Omental fat pad (tissue), 4 donors: ENCODE measurements at places on chromosomes 3 and 15. TPM values are rescaled to one million over a fixed set of nuclear protein-coding genes. Genes with fewer than 3 reads are reported as not detected.

DNA sequence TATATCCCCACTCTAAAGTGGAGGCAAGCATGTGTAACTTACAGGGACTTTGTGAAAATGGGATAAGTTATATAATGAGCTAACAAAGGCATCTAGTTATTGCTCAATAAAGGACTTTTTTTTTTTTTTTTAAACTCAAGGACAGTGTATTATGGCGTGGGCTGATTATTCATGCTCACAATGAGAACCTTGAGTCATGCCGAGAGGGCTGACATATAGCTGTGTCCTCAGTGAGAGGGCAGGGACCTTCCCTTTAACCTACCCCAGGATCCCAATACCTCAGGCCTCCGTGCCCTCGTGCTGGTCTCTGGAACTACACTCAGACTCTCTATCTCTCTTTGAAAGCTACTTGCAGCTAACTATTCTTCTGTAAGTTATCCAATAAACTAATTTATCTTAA is 319.9 kb upstream of the ICE2 start:
- DNase-seq = no peak

The AMT gene
- 6.8 TPM for total RNA-seq

DNA sequence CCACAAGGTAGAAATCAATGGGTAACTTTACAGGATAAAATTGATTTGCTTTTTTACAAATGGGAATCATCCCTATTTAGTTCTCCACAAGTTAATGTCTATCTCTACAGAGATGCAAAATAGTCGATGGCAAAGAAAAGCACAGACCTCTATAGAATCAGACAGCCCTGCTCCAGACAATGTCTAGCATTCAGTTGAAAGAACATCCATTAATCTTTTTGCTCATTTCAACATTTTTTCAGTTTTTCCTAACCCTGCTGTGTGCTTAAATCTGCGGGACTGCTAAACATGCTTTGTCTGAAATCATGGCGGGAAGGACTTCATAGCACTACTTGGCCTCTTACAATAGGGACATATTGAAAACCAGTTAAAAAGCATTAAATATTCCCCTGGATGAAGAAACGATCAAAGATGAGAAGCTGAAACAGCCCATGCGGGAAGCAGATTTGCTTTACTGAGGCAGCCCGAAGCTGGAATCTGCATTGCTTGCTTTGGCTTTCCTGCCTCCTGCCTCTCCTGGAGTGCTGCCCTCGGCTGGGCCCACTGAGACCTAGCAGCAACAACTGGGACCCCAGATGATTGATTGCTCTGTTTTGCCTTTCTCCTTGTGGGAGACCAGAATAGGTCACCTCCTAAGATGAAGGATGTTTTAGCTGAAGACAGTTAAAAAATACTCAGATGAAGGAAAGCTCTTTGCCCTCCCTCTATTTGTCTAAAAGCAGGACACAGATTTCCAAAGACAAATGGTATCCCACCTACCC is 38.5 kb upstream of the RASGRP1 start:
- no peak for DNase-seq

DNA sequence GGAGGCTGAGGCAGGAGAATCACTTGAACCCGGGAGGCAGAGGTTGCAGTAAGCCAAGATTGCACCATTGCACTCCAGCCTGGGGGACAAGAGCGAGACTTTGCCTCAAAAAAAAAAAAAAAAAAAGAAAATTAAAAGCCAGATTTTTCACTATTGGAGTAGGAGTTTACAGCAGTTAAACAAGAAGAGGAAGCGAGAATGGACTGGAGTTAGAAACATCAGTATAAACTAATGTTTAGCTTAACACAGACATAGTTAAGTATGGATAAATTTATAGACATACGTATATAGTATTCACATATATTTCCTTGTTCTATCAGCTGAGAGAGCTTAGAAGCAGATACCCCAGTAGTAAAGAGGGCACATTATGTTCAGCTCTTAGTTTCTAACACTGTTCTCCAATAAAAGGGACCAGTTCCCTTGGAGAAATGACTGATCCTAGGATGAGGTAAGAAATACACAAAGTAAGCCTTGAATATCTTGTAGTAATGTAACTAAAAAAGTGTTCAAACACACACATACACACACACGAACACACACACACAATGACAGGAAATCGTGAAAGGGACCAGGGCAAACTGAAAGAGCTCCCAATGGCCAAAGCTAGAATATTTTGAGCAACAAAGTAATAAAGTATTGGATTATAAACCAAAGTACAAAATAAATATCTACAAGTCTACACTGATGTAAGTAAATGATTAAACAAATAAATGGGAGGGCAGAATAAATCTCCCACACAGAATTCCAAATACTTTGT is 25.1 kb downstream of the PIK3CB start:
- no peak for DNase-seq

GRCh38 chr3:196314597-196314996 is 3.4 kb downstream of the DYNLT2B start:
- DNase-seq = no peak

The GNAT1 gene
- not detected for total RNA-seq

GRCh38 chr3:50542177-50543034 is 25.1 kb downstream of the C3orf18 start:
- peak; percentile 79 for DNase-seq

- no peak for DNase-seq
Observed at GRCh38 chr3:50862221-50862620, 187.5 kb downstream of the DOCK3 start.

DNA sequence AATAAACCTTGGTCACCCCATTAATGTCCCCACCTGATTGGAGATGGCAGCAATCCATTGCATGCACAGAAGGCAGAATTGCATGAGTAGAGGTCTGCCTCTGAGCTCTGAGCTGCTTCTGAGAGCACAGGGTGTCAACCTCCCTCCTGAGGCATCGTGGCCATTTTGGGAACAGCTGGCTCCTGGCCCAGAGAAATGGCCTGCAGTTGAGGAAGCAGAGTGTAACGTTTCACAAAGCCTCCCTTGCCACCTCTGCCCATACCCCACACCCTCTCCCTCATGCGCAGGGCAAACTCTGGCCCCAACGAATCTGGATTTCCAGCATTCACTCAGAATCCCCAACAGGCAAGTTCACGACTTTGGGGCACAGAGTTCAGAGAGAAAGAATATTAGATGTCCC is 198.9 kb downstream of the ADAMTS9 start:
- no peak for DNase-seq

The MCF2L2 gene
- 0.84 TPM for total RNA-seq

DNA sequence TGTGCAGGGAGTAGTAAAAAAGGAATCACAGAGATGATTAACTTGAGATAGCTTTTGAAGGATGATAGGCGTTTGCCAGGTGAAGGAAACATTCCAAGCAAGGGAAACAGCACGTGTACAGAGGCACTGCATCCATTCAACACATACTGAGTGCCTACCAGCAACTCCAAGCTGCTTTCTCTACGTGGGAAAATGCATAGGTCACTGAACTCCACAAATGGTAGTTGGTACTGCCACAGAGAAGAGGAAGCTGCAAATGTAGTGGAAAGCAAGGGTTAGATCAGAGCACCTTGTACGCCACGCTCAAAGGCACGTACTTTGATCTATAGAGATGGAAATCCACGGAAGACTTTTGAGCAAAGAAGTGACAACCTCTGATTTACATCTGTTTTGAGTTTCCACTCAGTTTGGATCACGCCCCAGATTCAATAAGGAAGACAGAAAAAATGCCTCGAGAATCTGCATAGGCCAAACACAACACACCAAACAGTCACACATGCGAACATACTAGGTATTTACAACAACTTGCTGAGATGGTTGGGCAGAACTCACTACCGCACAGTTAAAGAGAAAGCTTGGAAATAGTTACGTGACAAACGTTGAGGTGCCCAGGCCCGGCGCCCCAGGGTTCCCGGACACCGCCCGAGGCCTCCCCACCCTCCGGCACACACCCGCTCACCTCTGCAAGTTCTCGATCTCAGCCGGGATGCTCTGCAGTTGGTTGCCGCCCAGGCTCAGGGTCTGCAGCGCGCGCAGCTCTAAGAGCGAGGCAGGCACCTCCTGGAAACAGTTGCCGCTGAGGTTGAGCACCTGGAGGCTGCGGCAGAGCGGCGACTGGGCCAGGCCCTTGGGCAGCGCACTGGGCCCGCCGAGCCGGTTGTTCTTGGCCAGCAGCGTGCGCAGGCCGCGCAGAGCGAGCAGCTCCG is 826 bp downstream of the LRRC58 start:
- DNase-seq = no peak

DNA sequence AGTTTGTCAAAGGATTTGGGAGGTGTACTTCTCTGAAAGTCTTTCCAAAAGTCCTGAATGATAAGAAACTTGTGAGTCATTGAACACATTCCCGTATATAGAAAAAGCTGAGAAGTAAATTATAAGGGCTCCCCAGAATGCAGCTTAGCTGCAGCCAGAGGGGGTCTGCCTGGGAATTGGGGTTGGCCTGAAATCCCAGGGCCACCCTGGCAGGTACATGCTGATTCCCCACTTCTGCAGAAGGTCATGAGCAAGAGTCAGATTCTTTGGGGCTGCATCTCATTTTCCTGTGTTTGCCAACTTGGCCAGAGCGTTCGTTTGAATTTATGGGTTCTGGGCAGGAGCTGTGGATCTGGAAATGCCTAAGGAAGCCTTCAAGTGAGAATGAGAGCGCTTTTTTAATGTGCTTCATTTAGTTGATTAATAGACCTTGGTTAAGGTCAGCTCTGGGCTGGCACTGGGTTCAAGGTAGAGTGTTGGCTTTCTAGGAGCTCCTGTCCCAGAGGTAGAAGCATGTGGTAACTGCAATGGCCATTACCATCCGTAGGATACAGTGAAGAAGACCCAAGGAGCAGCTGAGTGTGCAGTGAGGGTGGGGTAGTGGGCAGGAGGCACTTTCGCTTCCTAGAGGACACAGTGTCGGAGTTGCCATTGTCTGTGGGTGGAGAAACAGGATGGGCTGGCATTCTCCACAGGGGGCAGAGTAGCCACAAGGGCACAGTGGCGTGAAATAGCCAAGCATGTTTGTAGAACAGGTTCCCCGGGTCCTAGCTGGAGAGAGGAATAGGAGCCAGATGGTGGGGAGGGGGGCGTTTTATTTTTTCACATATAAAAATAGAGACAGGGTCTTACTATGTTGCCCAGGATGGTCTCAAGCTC is 3.2 kb downstream of the SLC6A6 start:
- no peak for DNase-seq

GRCh38 chr3:184563561-184563925 is 2.0 kb downstream of the EPHB3 start:
- DNase-seq = no peak

- DNase-seq = no peak
Observed at GRCh38 chr15:69554279-69554961, 101.8 kb downstream of the RPLP1 start.

The TMEM87A gene
- total RNA-seq = 46.5 TPM

DNA sequence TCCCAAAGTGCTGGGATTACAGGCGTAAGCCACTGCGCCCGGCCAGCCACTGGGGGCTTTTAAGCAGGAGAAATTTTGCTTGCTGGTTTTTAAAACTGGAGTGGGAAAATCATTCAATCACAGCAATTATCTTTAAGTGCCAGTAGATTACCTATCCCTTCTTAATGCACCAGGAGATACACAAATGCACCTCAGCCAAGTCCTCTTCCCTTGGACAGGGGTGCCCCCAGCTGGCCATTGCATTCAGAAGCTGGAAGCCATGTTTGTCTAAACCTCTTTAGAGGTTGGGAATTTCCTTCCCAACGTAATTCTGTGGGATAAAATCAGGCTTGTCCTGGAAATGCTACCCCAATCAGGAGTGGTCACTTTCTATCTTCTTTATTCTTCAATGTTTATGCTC is 26.6 kb downstream of the MIX23 start:
- DNase-seq = no peak

The MME gene
- 106 TPM for total RNA-seq

DNA sequence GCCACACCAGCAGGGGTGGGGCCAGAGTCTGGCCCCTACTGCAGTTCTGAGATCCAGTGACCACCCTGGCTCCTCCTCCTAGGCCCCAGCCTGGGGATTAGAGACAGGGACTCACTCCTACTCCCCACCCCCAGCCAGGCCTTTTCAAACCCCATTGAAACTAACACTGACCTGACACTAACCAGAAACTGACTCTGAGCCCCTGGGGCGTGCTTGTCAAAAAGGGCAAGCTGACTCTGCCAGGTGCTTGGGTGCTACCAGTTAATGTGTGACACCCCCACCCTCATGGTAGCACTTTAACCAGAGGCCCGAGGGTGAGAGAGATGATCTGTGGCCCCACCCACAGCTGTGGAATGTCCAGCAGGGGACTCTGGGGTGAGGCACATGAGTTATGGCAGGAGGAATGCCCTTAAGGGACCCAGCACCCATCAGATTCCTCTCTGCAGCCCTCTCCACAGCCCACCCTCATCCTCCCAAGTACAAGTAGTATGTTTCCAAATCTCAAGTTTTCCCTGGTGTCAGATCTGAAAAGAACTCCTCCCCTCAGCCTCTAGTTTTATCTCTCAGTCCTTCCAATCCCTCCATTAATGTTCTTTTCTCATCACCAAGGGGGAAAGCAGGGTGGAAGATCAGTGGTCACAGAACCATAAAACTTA is 1.4 kb downstream of the PTH1R start:
- DNase-seq = no peak

The LRRN1 gene
- total RNA-seq = 1.8 TPM

DNA sequence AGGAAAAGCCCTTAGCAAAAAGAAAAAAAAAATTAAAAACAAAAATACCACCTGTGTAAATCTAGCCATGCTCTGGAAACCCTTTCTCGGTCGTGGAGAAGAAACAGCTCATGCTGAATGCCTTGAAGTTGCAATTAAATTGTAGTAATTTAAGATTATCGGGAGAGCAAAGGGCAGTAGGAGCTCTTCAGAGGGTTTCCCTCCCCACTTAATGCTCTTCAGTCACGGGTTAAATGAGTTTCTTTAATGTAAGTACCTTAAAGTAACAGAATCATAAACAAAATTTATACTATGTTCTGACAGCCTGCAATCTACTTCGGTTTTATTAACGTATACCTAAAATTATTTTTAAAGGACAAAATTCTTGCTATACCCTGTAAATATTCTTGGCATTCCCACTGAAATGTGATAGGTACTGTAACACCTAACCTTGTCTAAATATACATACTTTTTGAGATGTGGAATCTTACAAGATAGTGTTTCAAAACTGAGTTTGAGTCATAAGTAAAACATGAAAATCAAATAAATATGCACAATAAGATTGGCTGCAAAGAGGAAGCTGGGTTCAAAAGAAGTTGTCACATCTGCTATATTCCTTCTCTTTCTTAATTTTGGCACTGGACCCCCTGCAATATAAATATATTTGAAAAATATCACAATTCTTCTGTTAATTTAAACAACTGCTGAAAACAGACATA is 5.3 kb downstream of the FOXP1 start:
- DNase-seq = no peak

DNA sequence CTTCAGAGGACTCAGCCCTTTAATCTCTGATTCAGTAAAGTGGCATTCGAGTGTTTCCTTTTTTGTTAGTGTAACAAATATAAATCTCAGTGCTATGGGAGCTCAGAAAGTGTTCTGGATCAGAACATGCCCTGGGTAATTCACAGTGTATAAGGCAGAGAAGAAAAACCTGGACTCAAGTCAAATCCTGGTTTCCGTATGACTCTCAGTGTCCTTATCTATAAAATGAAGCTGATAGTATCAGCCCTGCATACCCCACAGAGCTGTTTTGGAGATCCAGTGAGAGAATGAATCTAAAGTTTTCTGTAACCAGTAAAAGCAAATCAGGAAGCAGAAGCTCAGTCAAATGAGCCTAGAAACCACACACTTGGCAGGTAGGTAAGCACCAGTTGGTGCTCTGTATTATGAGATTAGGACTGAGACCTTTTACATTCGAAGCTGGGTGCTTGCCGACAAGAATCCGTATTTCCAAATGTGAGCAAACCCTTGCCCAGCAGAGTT is 67.2 kb downstream of the IL1RAP start:
- no peak for DNase-seq

The PCYT1A gene
- 94.3 TPM for total RNA-seq
